ENCODE measurements at places on chromosomes 6 and 20.

DNA sequence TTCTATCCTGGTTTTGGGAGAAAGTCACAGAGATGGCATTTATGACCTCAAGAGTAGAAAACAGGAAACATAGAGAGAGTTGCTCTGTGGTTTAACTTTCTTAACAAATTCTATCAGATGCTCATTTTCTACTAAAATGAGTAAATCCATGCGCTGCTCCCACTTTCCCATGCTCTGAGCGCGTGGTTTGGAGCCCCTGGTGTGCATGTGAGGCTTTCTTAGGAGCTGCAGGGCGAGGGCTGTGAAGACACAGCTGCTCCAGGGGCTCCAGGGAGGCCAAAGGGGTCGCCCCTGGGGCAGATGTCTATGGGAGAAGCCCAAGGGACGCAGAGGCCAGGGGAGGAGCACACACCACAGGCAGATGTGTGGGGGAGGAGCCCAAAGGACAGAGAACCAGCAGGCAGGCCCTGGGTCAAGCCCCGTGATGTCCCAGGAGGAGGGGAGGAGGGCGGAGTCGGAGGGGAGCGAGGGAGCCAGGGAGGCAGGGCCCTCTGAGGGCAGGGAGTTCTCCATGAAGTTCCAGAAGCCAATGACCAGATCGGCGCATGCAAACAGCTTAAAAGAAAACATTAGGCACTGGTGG is 122.9 kb downstream of the IRF4 start:
- DNase-seq = no peak

GRCh38 chr20:39736434-39737327 is 774.5 kb downstream of the DHX35 start:
- DNase-seq = no peak

DNA sequence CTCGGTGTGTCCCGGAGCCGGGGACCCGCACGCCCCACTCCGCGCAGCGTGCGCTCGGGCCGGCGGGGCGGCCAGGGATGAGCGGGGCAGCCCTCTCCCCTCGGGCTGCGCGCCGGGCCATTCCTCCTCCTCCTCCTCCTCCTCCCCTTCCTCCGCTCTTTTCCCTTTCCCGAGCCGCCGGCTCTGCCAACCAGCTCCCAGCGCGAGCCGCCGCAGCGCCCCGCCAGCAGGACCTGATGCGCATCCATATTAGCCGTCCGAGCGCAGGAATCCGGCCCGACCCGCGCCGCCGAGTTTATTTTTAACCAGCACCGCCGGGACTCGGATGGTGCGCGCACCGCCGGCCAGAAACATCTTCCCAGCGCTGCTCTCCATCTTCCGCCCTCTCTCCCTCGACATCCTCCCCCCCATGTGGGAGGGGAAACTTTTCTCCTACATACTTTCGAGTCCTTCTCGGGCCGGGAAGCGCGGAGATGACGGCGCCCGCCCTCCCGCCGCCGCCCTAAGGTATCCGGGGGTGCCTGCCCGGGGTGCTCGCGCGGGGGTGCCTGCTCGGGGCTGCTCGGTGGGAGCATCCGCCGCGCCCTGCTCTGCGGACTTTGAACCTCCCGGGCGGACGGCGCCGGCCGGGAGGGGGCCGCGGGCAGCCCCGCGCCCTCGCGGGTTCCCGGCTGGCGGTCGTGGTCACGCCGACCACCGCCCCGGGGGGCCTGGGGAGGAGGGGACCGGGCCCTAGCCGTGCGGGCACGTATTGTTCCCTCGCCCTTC is 619 bp downstream of the RREB1 start:
- no peak for DNase-seq

- no peak for DNase-seq
These were observed 26.0 kb upstream of the CCDC167 start for GRCh38 chr6:37525460-37526357.

DNA sequence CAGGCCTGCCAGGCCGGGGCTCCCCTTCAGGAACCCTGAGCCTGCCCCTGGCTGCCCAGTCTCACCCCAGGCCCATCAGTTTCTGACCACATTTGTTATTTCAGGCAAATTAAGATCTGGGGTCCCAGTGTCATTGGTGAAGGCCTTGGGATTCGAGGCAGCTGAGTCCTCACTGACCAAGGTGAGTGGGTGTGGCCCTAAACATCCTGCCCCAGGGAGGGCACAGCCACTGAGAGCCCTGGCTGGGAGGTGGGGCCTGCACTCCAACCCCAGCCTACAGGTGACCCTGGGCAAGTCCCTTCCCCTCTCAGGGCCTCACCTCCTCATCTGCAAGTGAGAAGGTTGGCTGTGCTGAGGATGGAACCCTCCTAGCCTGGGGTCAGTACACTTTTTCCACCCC is 23.8 kb downstream of the BPIFB1 start:
- DNase-seq = no peak

DNA sequence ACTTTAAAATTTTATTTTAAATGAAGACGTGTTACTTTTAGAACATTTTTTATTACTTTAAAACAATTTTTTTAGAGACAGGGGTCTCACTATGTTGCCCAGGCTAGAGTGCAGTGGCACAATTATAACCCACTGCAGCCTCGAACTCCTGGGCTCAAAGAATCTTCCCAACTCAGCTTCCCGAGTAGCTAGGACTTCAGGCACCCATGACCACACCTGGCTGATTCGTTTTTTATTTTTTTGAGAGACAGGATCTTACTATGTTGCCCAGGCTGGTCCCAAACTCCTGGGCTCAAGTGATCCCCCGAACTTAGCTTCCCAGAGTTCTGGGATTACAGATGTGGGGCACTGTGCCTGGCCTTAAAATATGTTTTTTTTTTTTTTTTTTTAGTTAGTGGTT is 287.7 kb downstream of the GMDS start:
- no peak for DNase-seq

DNA sequence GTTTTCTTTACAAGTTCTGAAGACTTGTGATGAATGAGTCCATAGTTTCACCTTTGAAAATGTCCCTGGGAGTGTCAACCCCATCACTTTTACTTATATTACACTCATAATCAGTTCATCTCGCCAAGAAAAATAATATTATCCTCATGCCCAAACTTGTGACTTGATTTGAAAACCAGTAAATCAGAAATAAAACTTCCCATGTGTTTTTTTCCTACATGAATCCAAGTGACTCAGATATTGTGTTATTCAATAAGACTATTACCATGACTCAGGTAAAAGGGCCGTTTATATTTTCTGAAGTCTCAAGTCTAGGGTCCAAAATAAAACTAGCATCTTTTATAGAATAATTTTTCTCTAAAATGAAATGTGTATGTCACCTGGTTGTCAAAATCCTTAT is 15.8 kb upstream of the CYP24A1 start:
- no peak for DNase-seq

- no peak for DNase-seq
These were observed 15.0 kb downstream of the TRAPPC3L start for GRCh38 chr6:116530436-116530835.

- no peak for DNase-seq
These were observed 222.1 kb downstream of the SMOC2 start for GRCh38 chr6:168663041-168663440.

DNA sequence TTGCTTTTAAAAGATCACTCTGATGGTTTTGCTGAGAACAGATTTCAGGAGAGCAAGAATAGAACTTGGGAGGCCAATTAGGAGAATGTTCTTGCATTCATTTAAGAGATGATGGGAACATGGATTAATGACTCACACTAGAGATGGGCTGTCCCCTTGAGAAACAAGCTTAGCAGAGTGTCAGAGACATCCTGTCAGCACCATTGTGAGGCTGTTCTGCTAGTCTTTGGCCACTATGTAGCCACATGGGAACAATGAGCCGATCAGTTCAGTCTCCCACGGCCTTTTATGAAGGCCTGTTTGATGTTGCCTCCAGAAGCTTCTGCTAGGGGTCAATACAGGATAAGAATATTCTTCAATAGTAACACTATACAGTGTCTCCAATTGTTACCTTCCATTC is 113.0 kb upstream of the EYA4 start:
- no peak for DNase-seq

DNA sequence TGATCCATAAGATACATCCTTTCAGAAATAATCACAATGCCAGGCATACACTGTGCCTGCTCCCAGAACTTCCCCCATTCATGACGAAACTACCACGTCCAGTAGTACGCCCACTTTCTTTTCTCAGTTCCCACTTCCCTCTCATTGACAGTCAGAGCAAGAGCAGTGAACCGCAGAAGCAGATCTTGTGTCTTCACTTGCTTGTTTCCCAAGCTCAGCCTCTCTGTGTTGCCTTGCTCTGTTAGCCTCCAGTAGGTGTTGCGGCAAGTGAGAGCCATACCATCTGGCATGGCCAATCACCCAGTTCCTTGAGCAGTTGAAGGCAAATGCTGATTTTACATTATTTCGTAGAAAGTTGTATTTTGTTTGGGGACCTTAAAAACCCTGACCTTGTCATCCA is 11.7 kb downstream of the UST start:
- DNase-seq = no peak

Data from cortex of kidney (tissue), 1 donor.